ENCODE measurements at places on chromosomes 1 and 21.

DNA sequence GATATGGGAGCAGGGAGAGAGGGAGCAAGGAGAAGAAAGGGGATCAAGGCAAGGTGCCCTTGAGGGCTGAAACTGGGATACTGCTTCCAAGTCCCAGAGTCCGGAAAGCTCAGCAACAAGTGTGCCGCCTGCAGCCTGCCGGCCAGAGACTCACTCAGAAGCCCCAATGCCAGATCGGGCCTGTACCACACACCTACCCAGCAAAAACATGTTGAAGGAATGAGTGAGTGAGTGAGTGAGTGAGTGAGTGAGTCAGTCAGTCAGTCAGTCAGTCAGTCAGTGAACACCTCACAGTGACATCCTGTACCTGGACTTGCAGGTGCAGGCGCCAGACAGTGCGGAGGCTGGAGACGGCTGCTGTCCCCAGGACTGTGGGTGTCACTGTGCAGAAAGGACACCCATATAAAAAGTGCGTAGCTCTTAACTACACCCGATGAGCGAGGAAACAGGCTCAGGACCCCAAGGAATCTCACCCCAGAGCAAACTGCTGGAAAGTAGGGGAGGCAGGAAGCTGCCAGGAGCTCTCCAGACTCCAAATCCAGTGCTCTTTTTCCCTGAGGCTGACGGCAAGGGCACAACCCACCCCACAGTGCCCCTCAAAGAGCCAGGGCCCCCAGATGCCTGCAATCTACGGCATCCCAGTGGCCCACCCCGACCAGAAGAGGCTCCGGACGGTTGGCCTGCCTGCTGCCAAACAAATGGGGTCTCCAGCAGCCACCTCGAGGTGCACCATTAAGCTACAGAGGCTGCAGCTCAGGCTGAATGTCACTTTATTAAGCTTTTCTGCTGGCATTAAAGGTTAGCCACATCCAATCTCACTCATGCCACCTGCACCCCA, 261.7 kb downstream of the NPHP4 start:
- DNase-seq, result no peak

GRCh38 chr1:2085080-2085479, 34.9 kb downstream of the PRKCZ start:
- DNase-seq, result no peak

DNA sequence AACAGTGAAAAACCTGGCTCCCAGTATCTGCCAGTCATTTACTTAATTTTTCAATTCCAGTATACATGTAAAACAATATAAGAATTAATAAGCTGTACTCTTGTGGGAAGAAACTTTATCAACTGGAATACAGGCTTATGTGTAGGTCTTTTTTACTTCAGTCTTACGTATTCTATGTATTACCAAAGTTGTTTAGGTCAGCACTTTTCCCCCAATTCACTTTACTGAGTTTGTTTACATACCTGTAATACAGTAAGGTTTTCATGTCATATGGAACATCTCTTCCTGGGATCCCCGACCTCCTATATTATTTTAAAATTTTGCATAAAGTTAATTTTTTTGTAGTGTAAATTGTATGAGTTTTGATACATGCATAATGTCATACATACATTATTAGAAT, 181.8 kb upstream of the OLFM3 start:
- DNase-seq, result no peak

DNA sequence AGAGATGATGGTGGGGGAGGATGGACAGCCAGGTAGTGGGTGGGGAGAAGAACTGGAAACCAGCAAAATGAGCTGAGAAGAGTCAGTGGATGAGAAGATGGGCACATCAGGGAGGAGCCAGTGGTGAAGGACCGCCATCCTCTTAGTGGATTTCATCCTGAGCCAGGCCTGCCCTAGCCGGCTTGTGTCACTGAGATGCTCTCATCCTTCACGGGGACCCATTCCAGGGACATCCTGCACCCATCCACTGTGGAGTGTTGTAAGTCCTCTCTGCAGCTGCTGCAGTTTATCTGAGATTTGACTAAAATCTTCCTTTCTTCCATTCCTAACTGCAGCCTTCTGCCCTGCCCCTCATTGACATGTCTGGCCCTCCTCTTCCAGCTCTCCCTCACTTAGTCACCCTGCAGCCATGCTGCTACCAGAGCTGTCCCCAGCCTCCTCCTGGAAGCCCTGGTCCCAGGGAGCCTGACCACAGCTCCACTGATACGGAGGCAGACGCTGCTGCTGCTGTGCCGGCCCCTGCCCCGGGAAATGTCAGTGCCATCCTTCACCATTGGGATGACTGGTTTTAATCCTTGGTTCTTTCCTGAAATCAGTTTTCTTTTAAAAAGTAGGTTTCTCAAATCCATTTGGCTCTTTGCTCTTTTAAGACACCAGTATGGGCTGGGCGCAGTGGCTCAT, 33.2 kb downstream of the STUM start:
- DNase-seq, result no peak

DNA sequence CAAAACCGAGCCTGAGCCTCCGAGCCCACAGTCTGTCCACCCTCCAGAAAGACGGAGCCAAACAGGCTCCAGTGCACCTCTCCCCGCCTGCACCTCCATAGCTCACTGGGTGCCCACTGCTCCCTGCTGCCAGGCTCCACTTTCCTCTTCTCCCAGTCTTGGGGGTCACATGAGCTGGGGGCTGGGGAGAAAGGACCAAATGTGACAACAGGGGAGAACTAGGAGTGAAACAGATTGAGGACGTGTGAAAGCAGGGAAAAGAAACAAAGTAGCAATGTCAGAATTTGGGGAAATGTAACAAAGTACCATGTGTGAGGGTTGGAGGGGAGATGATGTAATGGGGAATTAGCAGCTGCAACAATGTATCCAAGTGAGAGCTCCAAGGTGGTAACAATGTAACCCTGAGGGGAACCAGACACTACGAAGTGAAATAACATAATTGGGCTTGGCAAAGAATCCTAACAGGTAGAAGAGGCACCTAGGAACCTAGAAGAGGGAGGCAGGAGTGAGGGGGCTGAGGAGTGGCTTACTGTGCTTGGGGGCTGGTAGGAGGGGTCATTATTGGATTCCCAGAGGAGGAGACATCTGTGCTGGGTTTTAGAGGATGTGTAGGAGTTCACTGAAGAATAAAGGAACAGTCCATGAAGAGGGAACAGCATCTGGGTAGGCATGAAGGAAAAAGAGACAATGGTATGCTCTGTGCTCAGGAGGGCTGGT, 12.5 kb downstream of the SDC3 start:
- DNase-seq, result no peak

DNA sequence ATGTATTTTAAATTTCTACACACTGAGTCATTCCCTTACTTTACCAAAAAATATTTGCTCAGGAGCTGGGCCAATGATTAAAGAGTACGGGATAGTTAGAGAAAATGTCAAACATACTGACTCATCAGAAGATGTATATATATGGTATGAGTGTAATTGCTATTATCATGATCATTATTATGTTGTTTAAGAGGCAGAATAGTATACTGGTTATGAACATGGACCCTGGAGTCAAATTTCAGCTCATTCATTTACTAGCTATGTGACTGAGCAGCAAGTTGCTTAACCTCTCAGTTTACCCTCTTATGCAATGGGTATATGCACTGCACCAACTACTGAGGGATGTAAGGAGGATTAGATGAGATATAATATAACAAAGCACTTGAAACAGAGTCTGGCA, 41.2 kb upstream of the USH2A start:
- DNase-seq, result no peak

Measured in muscle of back (tissue), 13 donors.